ENCODE measurements at places on chromosomes 6 and 20. TPM values are rescaled to one million over a fixed set of nuclear protein-coding genes. Genes with fewer than 3 reads are reported as not detected.

DNA sequence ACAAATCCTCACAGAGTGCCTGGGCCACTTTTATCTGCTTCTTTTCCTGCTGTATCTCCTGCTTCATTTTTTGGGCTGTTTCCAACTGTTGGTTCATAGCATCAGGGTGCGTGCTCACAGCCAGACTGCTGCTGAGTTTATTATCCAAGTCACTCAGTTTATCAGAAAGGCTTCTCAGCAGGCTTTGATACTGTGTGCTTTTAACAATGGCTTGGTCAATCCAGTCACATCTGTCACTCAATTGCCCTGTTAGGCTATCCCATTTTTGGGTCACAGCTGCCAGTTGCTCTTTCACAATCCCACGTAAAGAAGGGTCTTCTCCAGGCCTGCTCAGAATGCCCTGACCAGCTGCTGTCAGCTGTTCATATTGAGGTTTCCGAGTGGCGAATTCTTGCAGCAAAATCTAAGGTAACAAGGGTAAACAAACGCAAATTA is 87.2 kb downstream of the DST start:
- H3K4me1 ChIP-seq: no peaks in the 10 kb centered on the region
- no peak for DNase-seq
- peak overlapping the region; percentile 45 for H3K27ac ChIP-seq
- H3K4me3 ChIP-seq: no peak overlapping the region
- H3K36me3 ChIP-seq: no peaks in the 10 kb centered on the region

DNA sequence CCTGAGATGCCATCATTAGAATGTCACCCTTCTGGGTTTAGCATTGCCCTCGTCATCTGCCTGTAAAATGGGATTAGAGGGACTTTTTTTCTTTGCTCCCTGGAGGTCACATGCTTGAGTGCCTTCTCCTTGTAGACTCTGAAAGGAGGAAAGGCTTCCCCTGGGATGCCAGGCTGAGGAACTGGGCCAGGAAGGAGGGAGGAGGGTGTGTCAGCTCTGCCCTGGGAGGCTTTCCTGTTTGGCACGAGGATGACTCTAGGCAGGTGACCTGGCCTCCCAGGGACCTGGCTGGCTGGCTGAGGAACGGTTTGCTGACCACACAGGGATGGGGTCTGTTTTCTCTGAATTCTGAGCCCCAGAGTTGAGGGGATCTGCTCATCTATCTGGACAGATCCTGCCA is 137.9 kb upstream of the RNF24 start:
- H3K4me3 ChIP-seq: no peak overlapping the region
- H3K27me3 ChIP-seq: no peaks in the 10 kb centered on the region
- H3K4me1 ChIP-seq: peaks cover 22% of the 10 kb centered on the region

DNA sequence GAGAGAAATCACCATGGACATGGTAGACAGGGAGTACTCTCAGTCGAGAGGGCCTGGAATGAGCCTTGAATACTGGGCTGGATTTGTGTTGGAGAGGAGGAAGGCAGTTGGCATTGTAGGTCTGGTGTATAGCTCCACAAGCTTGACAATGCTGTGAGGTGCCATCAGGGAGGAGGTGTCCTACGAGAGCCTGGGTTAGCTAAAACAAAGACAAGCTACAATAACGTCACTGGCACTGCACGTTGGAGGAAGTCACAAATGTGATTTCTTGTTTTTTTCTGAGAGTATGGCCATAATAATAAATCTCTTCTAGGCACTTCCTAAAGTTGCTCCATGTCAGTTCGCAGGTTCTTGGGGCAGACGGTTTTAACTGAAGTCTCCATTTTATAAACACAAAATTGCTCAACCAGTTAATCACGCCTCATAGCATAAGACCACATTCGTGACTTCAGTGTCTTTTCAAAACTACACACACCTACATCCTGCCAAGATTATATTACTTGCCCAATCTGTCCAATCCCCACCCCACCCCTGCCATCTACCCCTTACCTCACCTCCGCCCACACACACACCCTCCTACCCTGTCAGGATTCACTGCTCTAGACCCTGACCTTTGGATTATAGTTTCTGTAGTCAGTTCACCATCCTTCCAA is 4.4 kb upstream of the HLA-DMB start:
- H3K36me3 ChIP-seq: no peaks in the 10 kb centered on the region
- no peaks in the 10 kb centered on the region for H3K27me3 ChIP-seq
- no peaks in the 10 kb centered on the region for H3K4me1 ChIP-seq
- DNase-seq: no peak

- no peak overlapping the region for H3K27ac ChIP-seq
- H3K27me3 ChIP-seq: no peaks in the 10 kb centered on the region
- no peak for DNase-seq
- peaks cover 22% of the 10 kb centered on the region for H3K4me1 ChIP-seq
- H3K36me3 ChIP-seq: no peaks in the 10 kb centered on the region
- no peak overlapping the region for H3K4me3 ChIP-seq
Measured at GRCh38 chr6:39217177-39217864, 12.0 kb downstream of the KCNK5 start.

- no peaks in the 10 kb centered on the region for H3K36me3 ChIP-seq
- H3K4me1 ChIP-seq: no peaks in the 10 kb centered on the region
- H3K27me3 ChIP-seq: no peaks in the 10 kb centered on the region
Measured at GRCh38 chr20:61253640-61254511, 1.8 kb downstream of the CDH4 start.

- H3K27ac ChIP-seq: no peak overlapping the region
- H3K27me3 ChIP-seq: no peaks in the 10 kb centered on the region
- no peak for DNase-seq
- H3K4me1 ChIP-seq: no peaks in the 10 kb centered on the region
- no peak overlapping the region for H3K4me3 ChIP-seq
- H3K36me3 ChIP-seq: no peaks in the 10 kb centered on the region
Measured at GRCh38 chr6:168050225-168050880, 28.7 kb downstream of the FRMD1 start.

DNA sequence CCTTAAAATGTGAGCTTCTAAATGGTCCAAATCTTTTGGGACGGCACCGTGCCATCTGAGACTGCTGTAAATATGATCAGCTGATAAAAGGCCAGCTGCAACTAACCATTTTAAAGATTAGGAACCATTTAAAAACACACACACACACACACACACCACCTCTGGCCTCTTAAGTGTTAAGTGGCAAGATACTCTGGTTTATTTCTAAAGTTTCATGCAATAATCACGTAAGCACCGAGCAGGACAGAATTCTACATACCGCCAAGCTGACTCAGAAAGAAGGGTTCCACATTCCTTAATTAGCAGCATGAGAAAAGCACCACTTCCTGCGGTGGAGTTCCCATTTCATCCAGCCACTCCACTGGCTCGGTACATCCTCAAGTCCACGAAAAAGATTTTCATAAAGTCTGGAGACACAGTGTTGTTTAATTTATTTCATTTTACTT is 17.8 kb upstream of the ZNF217 start:
- H3K27ac ChIP-seq: peak overlapping the region; percentile 10
- H3K4me3 ChIP-seq: no peak overlapping the region
- H3K4me1 ChIP-seq: peaks cover 14% of the 10 kb centered on the region

GRCh38 chr6:158655569-158656450 is 6.0 kb downstream of the SYTL3 start:
- DNase-seq: no peak
- H3K4me3 ChIP-seq: no peak overlapping the region
- no peaks in the 10 kb centered on the region for H3K36me3 ChIP-seq
- H3K27ac ChIP-seq: no peak overlapping the region

DNA sequence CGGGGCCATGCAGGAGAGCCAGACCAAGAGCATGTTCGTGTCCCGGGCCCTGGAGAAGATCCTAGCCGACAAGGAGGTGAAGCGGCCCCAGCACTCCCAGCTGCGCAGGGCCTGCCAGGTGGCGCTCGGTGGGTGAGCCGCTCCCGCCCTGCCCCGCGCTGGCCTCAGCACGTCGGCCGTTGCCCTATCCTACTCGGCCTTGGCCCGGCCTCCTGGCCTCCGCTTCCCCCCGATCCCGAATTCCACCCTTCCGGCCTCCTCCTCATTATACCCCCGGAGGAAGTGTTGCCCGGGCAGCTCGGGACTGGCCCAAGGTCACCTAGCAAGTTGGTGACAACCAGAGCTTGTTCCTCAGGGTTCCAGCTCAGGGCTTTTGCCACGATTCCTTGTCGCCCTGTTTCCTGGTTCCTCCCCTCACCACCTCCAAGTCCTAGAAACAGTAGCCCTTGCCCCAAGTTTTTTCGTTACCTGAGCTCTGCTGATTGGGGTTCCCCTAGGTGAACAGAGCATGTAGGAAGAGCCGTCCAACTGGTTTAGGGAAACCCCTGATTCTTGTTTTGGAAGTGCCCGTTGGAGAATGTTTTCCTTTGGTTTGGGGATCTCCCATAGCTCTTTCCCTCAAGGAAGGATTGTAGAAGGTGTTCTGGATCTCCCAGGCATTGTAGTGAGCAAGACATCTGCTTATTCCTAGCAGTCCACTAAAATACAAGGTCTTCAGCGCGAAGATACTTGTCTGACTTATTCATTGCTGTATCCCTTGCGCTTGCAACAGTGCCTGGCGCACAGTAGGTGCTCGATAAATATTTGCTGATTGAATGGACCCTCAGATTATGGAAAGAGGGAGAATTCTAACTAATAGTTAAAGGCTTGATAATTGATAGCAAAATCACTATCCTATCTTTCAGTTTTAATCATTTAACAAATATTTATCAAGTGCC is 641 bp downstream of the ARFGEF2 start:
- H3K27me3 ChIP-seq: no peaks in the 10 kb centered on the region
- H3K27ac ChIP-seq: peak overlapping the region; percentile 99
- peak; percentile 87 for DNase-seq
- H3K4me1 ChIP-seq: peaks cover 23% of the 10 kb centered on the region
- peak overlapping the region; percentile 86 for H3K4me3 ChIP-seq

- no peaks in the 10 kb centered on the region for H3K36me3 ChIP-seq
- DNase-seq: no peak
- no peak overlapping the region for H3K4me3 ChIP-seq
- no peak overlapping the region for H3K27ac ChIP-seq
Measured at GRCh38 chr6:13212538-13212937, 115.8 kb downstream of the TBC1D7 start.

DNA sequence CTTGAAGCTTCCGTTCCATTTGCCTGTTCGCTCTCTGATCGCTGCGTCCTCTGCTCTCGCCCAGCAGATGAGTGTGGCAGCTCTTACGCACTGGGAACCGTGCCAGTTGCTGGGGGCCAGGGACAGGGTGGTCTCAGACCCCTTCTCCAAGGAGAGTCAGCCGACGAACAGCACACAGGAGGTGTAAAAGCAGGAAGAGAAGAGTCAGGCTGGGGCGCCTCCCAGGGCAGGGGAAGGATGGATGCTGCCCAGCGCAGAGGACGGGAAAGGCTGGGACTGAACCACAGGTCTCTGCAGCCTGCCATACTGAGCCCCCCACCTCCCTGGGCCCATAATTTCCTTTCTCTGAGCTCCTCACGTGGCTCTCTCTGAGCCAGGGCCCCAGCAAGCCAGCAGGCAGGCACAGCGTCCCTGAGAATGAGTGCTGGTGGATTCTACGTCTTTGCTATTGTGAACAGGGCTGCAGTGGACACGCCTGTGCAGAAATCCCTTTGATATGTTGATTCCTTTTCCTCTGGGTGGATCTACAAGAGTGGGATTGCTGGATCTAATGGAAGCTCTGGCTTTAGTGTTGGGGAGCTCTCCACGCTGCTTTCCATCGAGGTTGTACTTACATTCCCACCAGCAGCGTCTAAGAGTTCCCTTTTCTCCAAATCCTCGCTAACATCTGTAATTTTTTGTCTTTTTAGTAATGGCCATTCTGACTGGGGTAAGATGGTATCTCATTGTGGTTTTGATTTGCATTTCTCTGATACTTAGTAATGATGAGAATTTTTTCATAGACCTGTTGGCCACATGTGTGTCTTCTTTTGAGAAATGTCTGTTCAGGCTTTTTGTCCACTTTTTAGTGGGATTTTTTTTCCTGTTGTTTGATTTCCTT is 104.1 kb downstream of the PSMB1 start:
- DNase-seq: no peak
- H3K4me3 ChIP-seq: no peak overlapping the region
- no peaks in the 10 kb centered on the region for H3K27me3 ChIP-seq
- H3K27ac ChIP-seq: no peak overlapping the region
- H3K4me1 ChIP-seq: peaks cover 7% of the 10 kb centered on the region

DNA sequence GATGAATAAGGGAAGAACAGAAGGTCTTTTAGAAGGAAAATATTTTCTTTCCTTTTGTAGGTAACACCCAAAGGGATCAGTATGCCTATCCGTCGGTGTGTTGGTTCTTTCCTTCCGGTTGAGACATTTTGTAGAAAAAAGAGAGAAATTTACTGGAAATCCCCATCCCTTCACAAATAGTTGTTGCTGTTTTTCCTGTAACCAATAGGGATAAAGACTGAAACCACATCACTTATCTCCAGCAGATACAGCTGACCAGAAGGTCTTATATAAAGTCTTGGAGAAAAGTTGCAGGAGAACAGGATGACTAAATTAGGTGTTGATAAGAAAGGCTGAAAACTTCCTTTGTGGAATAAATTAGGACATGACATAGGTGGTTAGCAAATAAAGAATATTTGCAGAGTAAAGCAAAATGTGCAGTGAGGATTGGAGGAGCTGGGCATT is 14.8 kb upstream of the HLA-DRB1 start:
- no peak for DNase-seq
- H3K4me3 ChIP-seq: no peak overlapping the region
- H3K27ac ChIP-seq: no peak overlapping the region
- H3K4me1 ChIP-seq: no peaks in the 10 kb centered on the region
- H3K36me3 ChIP-seq: no peaks in the 10 kb centered on the region

The FOXC1 gene
- total RNA-seq: 6.8 TPM

The SAMD3 gene
- 1.7 TPM for total RNA-seq

Data from Caco-2 (cell line).